Activated naive CD8-positive, alpha-beta T cell treated with anti-CD3 and anti-CD28 coated beads, Interleukin-2, amount 50 U/mL, for 24 hours (primary cell): ENCODE measurements at places on chromosomes 6 and 20.
A peak's percentile ranks its signal among the peaks of the same experiment; 100 is the strongest.

DNA sequence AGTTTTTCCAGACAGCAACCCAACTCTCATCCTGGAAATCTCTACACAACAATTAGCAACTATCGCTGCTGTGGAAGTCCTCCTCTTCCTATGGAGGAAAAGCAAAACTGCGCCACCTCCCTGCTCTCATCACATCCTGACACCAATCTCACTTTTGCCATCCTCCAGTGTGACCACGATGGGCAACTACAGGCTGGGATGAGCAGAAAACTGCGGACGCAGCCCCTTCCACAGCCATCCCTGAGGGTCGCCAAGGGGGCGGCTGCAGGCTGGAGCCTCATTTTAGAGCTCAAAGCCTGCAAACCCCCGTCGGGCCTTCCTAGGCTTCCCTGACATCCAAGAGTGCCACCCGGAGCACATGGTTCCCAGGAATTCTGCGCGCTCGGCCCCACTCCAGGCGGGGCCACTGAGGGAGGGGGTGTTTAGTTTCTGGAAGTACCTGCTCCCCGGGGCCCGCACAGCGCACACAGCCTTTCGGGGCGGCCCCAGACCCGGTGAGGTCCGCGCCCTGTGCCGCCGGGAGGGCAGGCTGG lies 1.2 kb downstream of the TCFL5 start:
- DNase-seq, result no peak

GRCh38 chr6:165910184-165910966 lies 247.3 kb upstream of the PDE10A start:
- DNase-seq, result no peak

DNA sequence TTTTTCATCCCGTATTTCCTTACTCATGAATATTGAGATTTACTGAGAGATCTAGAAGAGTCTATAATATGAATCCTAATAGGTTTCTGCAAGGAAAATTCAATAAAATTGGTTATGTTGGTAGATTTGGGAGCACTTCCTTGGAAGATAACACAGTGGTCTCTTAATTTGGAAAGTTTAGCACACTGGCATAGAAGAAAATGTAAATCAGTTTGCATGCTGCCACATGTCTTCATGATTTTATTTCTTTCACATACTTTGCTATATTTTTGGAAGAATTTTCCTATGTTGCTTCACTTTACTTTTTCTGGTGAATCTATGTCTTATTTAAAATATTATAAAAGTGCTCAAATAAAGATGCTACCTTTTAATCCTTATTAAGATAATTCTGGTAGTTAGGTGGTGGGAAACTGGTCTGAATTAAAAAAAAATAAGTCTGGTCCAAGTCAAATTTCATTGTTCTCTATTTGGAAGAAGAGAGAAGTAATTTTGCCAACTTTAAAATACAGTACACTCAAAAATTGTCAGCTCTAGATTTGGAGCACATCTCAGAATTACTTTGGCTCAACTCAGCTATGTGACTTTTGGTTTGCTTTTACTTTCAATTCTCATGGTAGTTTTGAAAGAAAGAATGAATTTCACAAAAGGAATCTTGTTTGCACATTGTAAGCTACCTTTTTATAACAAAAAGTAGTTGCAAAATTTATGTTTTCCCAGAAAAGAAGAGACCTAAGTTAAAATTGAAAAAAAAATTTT lies 197.3 kb downstream of the CENPW start:
- DNase-seq, result no peak

DNA sequence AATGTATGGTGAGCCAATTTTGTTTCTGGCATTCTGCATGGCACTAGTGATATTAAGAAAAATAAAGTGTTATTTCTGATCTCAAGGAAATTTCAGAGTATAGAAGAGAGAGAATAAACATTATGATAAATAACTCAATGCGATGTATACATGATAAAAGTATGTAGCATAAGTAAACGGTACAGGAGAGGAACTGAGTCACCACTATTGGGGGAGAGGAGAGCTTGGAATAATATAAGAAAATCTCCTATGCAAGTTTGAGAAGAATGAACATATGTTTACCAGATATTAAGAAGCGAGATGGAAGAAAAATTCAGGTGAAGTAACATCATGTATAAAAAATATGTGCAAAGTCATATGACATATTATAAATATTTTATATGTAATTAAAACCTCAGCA lies 1230.3 kb upstream of the CITED2 start:
- DNase-seq, result no peak

GRCh38 chr6:87483929-87484328 lies 11.2 kb downstream of the SLC35A1 start:
- peak; percentile 10 for DNase-seq

- no peak for DNase-seq
Measured at GRCh38 chr6:154371281-154371680, 14.7 kb upstream of the IPCEF1 start.

DNA sequence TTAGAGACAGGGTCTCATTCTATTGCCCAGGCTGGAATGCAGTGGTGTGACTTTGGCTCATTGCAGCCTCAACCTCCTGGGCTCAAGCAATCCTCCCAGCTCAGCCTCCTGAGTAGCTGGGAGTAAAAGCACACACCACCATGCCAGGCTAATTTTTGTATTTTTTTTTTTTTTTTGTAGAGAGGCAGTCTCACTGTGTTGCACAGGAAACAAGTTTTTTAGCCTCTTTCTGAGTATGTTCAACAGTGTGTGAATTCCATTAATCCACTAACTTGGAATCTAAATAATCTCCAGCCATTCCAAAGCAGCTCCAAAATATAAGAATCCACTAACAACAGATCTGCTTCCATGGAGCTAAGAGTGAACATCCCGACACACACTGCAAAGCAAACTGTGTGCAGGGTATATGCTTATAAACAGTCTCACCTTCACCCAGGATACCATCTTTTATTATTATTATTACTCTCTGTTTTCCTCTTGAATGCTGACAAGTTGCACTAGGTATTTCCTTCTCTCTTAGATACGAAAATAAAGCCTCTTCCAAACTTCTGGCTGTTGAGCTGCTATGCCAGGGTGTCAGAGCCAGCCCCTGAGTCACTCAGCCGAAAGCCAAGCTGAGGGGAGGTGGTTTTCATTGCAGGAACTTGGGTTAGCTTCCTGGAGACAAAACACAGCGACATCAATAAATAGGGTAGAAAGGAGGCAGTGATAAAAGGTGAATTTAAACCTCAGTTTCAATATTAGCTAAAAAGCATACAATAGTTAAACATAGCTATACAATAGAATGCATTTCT lies 264.9 kb downstream of the HIVEP2 start:
- no peak for DNase-seq

- DNase-seq, result no peak
Measured at GRCh38 chr20:39600156-39600555, 638.0 kb downstream of the DHX35 start.

DNA sequence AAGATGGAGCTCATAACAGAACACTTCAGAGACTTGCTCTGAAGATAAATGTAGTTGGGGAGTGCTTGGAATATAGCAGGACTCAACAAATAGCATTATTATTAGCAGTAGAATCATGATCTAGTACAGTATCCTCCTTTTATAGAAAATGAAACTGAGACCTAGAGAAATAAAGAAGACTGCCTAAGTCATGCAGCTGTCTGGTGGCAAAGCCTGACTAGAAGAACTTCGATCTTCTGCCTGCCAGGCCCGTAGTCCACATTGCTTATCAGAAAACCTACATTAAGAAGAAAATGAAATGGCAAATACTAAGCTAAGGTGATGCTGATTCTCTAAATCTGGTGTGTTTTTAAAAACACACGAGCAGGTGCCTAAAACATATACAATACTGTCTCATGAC lies 46.4 kb upstream of the DST start:
- no peak for DNase-seq

GRCh38 chr6:113679051-113679450 lies 178.1 kb upstream of the MARCKS start:
- DNase-seq, result no peak

DNA sequence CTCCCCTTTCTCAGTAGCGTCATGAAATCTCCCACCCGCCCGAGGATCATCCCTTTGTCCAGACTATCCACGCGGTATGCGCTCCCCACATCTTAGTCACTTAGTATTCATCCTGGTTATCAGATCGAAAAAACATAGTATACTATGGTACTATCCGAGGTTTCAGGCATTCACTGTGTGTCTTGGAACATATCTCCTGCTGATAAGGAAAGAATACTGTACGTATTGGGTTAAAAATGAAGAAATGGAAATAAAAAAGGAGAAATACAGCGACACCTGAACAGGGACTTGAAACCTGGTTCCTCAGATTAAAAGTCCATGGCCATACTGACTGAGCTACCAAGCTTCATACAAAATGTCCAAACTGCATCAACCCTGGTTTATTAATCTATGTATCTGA lies 14.0 kb downstream of the HMGN4 start:
- no peak for DNase-seq

DNA sequence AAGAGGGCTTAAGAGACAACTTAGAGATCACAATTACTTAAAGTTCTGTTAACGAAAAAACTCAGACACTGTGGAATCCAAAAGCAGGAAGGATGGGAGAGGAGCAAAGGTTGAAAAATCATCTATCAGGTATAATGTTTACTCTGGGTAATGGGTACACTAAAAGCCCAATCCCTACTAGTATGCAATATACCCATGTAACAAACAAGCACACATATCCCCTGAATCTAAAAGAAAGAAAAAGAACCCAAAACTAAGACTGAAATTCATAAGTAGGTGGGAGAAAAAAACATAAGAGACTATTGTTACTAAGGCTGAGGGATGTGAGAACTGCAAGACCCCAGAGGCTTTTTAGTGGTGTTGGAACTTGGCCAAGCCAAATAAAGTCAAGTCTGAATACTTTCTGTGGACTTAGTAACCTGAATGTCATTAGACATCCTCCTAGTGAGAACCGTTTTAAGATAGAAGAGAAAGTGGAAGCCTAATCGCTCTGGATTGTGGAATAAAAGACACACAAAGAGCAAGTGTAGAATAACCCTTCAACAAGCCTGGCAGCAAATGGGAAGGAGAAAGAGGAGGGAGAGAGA lies 189.4 kb upstream of the RNF217 start:
- DNase-seq, result no peak

DNA sequence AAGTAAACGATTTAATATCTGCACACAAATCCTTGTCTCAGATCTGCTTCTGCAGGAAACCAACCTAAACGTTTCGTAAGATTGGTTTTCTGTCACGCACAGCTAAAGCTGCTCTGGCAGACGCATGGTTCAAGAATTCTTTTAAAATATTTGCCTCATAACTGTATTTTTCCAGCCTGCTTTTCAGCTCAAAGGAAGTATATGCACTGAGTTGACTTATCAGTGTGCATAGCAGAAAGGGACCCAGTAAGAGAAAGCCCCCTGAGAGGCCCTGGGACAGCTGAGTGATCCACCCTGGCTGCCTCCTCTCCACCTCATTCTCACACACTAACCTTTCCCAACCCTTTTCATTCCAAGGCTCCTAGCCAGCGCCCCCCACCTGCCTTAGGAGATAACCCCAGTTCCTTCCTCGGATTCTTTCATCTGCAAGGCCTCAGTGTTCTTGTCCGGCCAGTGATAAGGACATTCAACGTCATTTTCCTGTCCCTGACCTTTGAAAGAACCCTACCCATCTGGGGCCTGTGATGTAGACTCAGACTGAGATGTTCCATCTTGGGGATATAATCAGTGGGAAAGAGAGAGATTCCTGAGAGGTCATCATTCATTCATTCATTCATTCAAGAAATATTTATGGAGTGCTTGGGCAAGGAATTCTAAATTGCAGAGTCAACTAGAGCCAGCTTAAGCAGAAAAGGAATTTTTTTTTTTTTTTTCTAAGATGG lies 22.4 kb upstream of the SLC9A8 start:
- no peak for DNase-seq

DNA sequence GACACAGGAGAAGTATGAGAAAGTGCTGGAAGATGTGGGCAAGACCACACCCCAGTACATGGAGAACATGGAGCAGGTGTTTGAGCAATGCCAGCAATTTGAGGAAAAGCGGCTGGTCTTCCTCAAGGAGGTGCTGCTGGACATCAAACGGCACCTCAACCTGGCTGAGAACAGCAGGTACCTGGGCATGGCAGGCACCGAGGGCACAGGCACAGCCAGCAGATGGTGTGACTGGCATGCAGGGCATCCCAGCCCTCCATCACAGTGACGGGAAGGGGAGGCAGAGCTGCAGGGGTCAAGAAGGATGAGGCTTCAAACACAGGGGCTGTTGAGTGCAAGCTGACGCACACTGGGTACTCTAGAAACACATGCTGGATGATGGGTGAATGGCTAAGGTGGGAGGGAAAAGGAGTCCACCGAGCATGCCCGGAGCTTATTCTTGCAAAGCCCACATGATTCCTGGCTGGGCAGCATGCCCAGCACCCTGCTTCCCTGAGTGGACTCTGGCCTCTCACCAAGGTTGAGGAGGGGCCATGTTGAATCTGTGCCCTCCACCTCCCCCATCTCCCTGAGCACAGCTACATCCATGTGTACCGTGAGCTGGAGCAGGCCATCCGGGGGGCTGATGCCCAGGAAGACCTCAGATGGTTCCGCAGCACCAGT lies 26.3 kb downstream of the SPDEF start:
- DNase-seq, result no peak

GRCh38 chr6:142735204-142735603 lies 209.8 kb downstream of the HIVEP2 start:
- no peak for DNase-seq

- no peak for DNase-seq
Measured at GRCh38 chr6:114195027-114195365, 147.8 kb downstream of the HS3ST5 start.

DNA sequence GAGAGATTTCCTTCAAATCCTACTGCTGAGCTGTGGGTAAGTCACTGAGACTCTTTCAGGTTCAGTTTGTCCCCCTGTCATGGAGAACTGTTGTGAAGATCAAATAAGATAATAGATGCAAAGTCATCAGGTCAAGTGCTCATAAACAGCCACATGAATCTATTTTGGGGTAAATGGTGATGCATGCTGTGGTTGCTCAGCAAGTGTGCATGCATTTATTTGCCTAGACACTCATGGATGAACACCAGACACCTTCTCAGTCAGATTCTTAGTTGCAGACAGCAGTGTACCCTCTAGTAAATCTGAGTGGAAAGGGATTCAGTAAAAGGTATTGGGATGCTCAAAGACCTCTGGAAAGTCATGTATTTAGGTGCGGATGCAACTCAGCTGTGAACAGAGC lies 168.0 kb upstream of the FOXA2 start:
- no peak for DNase-seq

- DNase-seq, result no peak
Measured at GRCh38 chr6:169249057-169249456, 4.6 kb downstream of the THBS2 start.

DNA sequence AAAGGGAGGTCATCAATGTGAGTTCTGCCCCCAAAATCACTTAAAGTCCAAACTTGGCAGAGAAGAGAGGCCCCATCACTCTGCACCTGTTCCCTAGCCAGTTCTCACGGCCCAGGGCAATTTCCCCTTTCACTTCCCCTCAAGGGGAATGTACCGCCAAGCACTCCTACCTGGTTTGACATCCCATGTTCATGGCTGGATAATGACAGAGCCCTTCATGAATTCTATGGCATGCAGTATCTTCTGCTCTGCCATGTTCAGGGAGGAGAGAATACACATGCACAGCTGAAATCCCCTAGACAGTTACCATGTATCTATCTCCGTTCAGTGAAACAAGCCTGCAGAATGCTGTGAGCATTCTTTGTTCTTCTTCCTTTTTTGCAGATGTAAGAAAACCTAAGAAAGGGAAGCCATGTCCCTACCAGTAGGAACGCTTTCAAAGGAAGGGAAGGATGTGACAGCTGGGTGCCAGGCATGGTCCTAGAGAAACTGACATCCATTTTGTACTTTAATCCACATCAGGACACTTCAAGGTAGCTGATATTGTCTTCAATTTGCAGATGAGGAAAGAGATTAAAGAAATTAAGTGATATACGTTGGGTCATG lies 79.8 kb upstream of the ARID1B start:
- DNase-seq, result no peak

- DNase-seq, result no peak
Measured at GRCh38 chr6:149887343-149887742, 10.6 kb downstream of the RAET1E start.

GRCh38 chr6:148430897-148431296 lies 88.3 kb downstream of the SASH1 start:
- DNase-seq, result no peak
